ENCODE measurements at places on chromosomes 3 and 15.

GRCh38 chr3:64138656-64139375, 86.5 kb downstream of the PRICKLE2 start:
- no peak for DNase-seq

- DNase-seq, result no peak
Observed at GRCh38 chr3:61268644-61269043, 17.4 kb upstream of the FHIT start.

DNA sequence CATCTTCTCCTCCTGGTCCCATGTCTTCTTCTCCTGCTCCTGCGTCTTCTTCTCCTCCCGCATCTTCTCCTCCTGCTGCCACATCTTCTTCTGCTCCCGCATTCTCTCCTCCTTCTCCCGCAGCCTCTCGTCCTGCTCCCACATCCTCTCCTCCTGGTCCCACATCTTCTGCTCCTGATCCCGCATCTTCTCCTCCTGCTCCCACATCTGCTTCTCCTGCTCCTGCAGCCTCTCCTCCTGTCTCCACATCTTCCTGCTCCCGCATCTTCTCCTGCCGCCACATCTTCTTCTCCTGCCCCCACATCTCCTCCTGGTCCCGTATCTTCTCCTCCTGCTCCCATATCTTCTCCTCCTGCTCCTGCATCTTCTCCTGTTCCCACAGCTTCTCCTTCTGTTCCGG, 6.4 kb downstream of the GOLGA6L2 start:
- no peak for DNase-seq

- DNase-seq, result peak; percentile 48
Observed at GRCh38 chr15:98878172-98878571, 129.4 kb downstream of the PGPEP1L start.

- no peak for DNase-seq
Observed at GRCh38 chr3:43582866-43583265, 38.9 kb downstream of the ANO10 start.

- no peak for DNase-seq
Observed at GRCh38 chr15:25742776-25743547, 120.2 kb downstream of the ATP10A start.

DNA sequence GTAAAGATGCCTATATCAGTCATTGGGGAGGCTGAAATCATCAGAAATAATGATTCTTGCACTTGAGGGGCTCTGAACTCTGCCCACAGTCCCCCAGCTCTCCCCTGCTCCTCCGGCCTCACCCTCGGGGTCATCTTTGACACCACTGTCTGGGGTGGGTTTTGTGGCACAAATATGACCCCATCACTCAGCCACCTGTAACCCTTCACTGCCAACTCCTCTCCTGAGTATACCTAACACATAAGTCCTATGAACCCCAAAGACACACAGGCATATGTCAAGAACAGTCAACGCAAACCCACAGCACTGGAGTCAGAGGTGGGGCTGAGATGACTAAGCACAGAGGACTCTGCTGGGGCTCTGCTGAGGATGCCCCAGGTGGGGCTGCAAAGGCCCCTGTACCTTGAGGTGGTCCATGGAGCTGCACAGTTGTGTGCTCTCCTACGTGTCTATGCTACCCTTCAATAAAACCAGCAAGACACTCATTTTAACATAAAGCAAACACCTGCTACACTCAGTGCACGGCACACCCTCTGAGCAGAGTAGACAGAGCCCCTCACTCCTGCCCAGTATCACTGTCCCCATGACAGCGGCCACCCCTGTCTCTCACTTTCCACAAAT, 29.9 kb downstream of the SLC41A3 start:
- DNase-seq, result no peak

- DNase-seq, result no peak
Observed at GRCh38 chr15:38658431-38658830, 93.8 kb upstream of the RASGRP1 start.

DNA sequence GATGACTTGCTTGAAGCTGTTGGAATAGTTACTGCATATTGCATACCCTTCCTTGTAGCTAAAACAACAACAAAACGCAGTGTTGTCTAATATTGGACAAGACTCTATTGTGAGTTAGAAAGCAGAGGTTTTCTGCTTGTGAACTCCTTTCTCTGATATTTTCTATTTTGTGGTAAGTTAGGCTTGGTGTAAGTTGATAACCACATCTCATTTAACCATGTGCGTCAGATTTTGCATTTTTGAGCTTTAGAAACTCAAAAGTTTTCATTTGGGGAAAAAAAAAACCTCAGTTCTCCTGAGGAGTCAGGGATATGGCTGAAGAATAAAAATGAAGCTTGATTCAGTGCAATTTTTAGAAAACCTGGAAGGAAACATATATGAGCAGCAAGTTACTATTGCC, 1.5 kb downstream of the ARIH1 start:
- DNase-seq, result no peak

GRCh38 chr15:57340682-57341259, 35.5 kb upstream of the CGNL1 start:
- peak; percentile 49 for DNase-seq

- no peak for DNase-seq
Observed at GRCh38 chr3:69200384-69201068, 78.1 kb upstream of the LMOD3 start.

DNA sequence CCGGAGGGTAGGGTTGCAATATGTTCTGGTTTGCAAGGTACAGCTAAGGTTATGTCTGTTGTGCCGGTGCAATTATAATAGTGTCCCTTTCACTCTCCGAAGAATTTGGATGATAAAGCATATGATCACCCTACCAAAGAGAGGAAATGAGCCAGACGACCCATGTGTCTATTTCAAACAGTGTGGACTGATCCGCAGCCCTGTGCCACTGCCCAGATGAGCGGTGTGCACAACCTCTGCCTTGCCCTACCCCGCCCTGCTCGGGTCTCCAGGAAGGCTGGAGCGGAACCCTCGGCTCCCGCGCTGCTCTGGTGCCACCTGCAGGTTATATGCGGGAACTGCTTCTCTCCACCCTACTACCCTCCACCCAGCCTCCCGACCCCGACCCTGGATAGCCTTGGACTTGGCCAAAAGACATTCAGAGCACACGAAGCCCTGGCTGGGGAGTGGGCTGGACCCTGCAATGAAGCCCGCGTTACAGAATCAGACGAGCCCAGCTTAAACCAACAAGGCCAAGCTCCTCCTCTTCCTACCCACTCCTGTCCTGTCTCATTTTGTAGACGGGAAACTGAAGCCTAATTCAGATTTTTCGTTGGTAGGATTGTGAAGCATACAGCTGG, 68.4 kb upstream of the CHRNB4 start:
- DNase-seq, result peak; percentile 70

DNA sequence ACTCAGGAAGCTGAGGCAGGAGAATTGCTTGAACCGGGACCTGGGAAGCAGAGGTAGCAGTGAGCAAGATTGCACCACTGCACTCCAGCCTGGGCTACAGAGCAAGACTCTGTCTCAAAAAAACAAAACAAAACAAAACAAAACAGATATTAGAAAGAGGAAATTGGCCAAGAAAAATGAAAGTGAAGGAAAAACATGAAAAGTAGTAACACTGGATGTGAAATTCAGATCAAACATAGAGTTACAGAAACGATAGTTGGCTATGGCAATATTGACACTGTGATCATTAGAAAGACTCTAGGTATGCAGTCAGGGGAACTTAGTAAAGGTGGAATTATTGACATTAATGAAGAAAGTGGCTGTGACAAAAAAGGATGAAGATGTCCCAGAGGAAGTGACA, 13.2 kb upstream of the TIPARP start:
- DNase-seq, result no peak

DNA sequence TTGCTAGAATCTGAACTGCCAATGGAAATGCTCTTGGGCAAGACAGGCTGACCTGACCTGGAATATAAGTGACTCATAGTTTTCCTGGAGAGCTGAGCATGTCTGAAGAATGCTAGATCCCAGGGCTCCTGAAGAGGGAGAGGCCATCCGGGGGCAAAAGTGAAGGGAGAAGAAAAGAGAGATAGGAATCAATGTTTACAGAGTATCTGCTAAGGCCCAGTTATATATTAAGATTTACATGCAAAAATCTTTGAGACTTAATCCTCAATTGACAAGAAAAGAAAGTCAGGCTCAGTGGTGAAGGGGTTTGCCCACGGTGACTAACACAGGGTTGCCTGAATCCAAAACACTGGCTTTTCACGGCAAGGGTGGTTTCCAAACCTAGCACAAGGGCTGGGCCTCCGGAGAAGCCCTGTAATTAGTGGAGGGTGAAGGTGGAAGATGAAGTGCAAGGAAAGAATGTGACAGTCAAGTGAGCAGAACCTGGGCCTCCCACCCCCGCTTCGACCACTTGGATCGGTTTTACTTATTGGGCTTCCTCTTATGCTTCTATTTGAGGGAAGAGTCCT, 91.7 kb upstream of the FGF12 start:
- DNase-seq, result peak; percentile 72

- no peak for DNase-seq
Observed at GRCh38 chr3:182812123-182812522, 18.8 kb downstream of the ATP11B start.

DNA sequence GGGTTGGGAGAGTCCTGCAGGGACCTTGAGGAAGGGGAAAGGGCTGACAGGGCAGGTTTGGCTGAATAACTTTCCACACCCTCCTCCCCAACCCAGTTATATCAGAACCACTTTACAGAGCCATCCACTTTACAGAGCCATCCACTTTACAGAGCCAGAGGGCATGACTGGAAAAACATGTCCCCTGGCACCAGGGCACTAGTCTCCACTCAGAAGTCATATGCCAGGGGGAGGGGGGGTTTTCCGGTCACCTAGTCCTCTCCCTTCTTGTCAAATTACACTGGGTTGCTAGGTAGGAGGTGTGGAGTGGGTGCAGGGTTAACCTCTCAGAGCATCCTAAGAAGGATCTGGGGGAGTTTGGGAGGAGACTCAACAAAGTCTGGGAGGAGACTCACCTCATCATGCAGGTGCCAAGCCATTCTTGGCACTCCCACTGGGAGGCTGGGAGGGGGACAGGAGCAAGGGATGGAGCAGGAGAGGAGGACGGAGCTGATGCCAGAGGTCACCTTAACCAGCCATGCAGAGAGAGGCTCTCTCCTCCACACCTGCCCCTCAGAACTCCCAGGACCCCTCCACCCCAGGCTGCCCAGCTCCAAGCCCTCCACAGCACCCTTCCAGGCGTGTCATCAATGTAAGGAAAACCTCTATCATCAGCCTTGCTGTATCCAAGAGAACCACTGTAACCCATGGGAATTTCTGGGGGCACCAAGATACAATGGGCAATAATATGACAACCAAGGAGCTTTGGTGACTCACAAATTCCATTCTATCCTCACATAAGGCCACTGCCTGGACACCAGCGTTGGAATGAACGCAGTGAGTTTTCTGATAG, 1.7 kb downstream of the LRRC2 start:
- DNase-seq, result no peak

DNA sequence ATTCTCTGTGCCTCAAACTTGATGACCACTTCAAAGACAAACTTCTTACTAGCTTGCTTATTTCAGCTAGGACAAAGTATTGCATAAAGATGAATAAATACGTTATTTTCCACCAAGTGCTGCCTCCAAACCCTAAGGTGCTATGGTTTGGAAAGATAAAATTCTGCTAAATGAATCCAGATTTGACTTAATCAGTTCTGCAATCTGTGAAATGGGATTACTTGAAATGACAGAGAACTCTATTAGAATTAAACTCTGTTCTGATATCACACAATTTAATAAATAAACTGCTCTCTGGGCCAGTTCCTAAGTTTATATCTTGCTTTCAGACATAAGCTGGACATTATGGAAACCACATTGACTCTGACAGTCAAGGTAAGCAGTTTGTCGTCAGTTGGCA, 338.8 kb upstream of the SEMA6D start:
- no peak for DNase-seq

GRCh38 chr15:91530956-91531582, 322.4 kb upstream of the SLCO3A1 start:
- DNase-seq, result no peak

DNA sequence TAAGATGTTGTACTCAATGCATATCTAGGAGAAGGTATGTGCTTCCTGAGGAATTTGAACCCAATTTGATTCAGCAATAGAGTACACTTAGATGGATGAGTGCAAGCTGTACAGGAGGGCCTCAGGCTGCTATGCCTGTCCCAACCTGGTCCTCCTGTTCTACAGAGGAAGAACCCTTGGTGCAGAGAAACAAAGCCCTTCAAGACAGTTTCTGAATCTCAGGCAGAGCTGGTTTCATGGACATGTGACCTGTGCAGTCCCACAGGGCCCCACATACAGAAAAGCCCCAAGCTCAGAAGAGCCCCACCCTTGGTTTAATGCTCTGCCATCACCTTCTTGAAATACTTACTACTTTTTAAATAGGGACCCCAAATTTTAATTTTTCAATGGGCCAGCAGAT, 15.3 kb downstream of the FOXP1 start:
- no peak for DNase-seq

- peak; percentile 32 for DNase-seq
Observed at GRCh38 chr3:75886971-75887526, 101.7 kb upstream of the ZNF717 start.

DNA sequence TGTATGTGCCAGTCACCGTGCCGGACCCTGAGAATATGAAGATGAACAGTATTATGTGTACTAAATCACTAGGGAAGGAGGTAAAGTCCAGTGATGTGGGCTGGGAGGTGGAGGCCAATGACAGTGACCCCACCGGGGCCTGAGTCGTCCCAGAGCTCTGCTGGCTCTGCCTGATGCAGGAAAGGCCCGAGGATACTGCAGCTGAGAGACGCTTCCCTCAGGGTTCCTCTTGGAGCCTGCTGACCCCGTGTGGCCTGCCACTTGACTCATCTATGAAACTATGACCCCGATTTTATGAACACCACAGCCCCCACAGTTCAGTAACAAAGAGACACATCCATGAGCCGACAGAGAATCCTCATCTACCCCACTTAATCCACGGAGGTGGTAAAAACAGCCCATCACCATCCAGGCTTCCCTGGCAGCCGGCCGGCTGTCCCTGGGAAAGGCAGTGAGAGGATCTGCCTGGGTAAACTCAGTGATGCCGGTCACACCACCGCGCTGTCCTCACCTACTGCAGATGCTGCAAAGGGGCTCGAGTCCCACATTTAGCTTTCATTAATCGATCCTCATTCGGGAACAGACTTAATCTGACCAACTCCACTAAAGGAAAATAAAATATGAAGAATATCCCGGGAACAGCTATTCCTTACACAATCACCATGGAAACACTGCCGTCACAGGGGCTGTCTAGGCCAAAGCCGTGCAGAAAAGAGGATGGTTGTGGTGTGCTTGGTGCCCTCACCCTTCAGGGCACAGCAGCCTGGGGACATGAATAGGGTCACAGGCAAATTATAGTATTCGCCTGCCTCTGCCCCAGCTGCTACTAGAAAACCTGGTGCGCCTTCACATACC, 82.9 kb downstream of the ARRDC4 start:
- DNase-seq, result no peak

DNA sequence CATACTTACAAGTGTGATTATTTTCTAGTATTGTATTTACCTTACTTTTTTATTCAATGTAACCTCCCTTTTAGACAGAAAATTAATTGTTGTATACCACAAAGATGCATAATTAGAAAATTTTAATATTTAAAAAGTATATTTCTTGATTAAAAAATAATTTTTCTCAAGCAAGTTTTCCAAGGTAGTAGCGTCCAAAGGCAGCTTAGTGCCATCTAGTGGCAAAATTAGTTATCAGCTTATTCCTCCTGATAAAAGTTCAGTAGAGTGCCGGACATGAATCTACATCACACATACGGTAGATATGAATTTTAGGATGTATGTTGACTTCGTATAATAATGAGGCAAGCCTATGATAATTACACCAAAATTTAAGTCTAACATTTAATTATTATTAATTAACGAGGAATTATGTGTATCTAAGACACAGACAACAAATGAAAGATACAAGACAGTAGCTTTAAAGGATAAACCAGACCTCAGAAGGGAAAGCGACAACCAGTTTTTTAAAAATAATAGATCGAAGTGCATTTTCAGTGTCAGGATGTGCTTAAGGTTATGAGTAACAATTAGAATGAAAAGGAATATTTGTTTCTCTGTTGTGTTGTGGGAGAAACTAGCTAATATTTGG, 405.9 kb downstream of the ROBO1 start:
- DNase-seq, result no peak
